Right ventricle myocardium superior (tissue), 1 donor: ENCODE measurements at places on chromosomes 7 and 10. TPM values are rescaled to one million over a fixed set of nuclear protein-coding genes. Genes with fewer than 3 reads are reported as not detected.

DNA sequence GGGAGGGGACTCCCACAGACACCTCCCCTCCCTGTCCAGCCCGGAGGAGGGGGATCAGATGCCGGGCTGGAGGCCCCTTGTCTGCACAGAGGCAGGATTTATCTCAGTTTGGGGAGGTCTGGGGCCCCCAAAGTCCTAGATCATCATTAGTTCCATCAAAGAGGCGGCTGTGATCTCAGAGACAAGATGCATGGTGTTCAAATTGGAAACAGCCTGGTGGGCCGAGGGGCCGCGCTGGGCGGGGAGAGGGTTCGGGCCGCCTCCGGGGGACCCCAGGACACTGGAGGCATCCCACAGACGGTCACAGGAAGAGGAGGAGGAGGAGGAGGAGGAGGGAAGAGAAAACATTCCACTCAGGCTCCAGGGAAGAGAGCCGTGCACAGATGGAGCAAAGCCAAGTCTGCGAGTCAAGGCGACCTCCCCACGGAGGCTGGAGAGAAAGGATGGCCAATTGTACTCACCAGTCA lies 69.5 kb upstream of the CUX1 start:
- no peak for DNase-seq

DNA sequence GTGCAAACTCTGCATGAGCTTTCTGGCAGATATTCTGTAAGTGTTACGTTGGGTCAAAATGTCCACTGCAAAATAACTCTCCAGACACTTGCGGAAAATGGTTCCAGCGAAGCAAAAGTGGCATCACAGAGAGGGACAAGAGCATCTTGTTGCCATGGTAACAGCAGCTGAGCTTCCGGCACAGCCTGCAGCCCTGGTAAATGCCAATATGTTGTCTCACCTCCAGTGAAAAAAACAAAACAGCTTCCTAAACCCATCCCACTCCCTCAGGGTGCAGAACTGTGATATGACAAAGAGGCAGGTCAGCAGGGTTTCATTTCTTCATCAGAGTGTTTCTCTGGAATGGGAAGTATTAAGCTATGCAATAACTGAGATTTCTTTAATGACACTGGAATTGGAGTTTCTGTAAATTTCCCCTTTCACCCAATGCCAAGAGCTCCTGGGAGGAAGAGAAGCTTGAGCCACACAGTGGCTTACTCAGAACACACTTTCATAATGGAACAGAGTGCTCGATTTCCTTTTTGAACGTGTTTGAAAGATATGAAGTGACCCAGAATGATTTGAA lies 65.6 kb downstream of the FOXI2 start:
- no peak for DNase-seq

DNA sequence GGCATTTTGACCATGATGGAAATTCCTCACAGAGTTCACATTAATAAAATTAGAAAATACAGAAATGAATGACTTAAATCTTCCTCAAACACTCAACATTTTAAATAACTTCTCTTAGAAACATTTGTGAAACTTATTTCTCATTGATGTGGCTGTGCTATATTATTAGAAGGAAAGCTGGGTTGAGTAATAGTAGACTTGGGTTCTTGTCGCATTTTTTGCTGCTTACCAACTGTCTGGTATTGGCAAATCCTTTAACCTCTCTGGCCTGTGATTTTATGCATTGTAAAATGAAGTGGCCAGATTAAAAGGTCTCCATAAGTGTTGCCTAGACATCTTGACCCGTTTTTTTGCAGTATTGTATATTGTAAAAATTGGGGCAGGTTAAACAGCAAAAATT lies 66.5 kb downstream of the VPS50 start:
- DNase-seq, result no peak

DNA sequence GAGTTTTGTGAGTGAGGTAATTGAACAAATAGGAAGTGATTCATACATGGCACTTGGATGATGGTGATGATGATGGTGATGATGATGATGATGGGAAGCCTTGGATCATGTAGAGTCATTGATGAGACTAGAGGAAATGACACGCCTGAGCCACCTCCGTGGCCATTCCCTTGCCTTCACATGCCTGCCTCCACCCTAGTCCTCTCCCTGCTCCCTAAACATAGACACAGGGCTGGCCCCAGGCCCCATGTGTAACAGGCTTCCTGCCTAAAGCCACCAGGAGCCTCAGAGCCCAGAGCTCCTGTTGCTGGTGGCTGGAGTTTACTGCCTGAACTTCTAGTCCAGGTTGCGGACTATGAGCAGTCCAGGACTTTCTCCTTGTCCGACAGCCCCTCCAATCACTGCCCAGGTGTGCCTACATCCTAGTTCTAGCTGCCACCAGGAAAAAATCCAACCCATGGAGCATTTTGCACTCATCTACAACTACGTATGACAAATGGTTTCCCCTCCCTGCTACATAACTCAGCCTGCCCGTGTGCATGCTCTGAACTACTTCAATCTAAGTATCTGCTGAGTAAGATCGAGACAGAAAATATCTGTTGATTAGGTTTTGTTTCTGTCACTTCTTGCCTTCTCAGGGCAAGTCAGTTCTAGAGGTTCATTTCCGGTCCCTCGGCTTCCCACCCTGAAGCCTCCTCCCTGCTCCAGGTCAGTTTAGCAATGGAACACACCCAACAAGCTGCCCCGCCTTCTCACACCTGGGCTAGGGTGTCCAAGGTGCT lies 35.5 kb upstream of the KDM7A start:
- no peak for DNase-seq

DNA sequence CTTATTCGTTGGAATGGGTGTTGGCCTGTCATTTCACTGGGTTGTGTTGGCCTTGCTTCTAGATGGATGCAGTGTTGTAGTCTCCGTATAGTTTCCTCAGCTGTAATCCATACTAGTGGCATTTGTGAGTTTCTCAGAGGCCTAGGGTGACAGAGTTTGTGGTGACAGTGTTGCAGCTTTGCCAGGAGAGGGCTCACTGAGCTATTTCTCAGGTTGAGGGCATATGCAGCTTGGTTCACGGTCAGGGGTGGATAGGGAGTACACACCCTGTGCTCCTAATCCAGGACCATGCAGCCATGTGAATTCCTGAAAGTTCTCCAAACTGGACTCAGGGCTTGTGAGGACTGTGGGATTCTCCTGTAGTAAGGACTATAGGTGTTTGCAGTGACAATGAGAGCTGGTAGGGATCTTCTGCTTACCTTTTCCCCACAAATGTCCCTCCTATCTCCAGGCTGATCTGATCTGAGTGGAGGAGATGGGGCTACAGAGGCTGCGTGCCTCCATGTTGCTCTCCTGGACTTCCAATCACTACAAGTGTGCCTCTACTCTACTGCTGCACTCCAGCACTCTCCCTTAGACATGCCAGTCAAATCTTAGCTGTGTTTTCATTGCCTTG lies 229.0 kb downstream of the STK31 start:
- no peak for DNase-seq

- no peak for DNase-seq
Observed at GRCh38 chr10:106537866-106538265, 626.6 kb downstream of the SORCS1 start.

- no peak for DNase-seq
Observed at GRCh38 chr7:140330128-140330527, 68.2 kb downstream of the SLC37A3 start.

- no peak for DNase-seq
Observed at GRCh38 chr7:137475966-137476365, 132.4 kb upstream of the PTN start.

DNA sequence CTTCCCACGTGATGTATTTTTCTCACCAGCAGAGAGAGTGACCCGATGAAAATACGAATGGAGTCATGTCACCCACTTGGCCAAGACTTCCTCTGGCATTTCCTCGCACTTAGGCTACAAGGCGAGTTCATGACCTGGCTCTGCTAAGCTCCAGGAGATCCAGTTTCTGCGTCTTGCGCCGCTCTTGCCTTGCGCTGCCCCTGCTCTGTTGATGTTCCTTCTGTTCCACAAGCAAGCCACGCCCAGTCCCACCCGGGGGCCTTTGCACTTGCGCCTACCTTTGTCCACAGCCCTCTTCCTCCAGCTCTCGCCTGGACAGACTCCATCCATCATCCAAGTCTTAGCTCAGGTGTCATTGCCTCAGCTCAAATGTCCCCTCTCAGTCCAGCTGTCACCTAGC lies 116.3 kb upstream of the SHH start:
- no peak for DNase-seq

DNA sequence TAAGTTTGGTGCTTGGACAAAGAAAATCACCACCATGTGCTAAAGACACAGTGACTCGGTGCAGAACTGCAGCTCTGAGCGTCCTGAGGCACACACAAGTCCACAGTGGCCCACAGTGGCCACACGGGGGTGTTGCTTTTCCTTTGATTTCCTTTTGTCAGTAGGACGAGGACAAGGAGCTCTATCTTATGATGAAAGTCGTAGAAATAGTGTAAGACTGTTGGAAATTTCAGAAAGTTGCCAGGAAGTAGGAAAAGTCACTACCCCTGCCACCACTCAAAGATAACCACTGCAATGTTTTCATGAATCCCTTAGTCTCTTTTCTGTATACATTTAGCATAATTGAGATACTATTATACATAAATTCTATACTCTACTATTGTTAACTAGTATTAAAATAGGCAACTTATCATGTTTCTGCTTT lies 146.0 kb downstream of the TNS3 start:
- DNase-seq, result peak; percentile 81

DNA sequence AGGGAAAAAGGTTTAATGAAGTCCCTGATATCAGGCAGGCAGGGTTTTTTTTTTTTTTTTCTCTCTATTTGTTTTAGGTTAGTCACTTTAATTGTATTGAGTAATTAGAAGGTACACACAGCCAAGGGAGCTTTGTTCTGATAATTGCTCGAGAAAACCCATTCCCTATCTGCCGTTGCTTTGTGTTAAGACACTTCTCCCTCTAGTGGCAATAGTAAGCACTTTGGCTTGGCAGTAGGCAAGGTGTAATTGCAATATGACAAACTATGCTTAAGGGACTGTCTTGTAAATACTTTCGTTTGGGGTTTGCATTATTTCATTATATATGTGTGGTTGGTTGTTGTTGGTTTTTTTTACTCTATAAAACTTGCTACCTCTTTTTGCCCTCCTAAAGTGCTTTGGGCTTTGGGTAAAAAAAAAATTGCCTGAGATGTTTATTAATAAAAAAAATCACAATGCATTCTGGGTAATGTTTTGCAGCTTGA lies 113.4 kb downstream of the BTRC start:
- DNase-seq, result no peak

DNA sequence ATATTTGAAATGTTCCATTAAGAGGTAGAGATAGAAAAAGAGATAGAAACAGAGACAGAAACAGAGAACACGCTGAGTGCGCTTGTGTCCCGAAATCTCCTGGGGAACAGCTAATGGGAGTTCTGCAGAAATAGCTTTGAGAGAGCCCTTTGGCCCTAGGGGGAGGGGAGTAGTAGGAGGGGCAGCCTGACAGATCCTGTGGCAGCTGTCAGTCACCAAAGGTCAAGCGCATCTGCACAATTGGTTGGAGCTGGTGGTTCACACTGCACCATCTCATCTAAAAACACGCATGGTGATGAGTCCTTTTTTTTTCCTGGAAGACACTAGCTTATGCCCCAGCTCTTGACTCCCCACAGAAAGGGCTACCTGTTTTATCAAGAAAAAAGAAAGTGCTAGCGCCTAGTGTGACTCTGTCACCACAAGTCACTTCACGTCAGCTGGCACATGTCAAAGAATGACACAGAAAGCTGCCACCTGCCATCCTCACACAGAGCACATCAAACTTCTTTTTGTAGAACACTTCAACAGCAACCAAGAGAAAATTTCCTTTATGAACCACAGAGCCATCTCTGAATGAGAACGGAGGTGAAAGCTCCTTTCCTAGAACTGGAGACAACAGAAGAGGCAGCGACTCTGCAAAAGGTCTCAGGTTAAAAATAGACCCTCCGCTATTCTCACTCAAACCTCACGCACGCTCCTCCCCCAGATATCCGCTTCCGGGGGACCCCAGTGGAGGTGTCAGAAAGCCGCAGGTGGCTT lies 125.7 kb downstream of the GFRA1 start:
- no peak for DNase-seq

GRCh38 chr7:99393355-99394187 lies 14.8 kb downstream of the PDAP1 start:
- peak; percentile 78 for DNase-seq

- no peak for DNase-seq
Observed at GRCh38 chr10:7665767-7666166, 999 bp downstream of the ITIH5 start.

NKX1-2 gene
- not detected for total RNA-seq

REEP3 gene
- total RNA-seq, result 14.0 TPM

SPDYE8 gene
- not detected for total RNA-seq

PNLIP gene
- not detected for total RNA-seq

OR2A7 gene
- total RNA-seq, result 0.51 TPM

NXPH1 gene
- total RNA-seq, result not detected

ADAP1 gene
- 6.4 TPM for total RNA-seq
